ENCODE measurements at places on chromosomes 11 and 22. TPM values are rescaled to one million over a fixed set of nuclear protein-coding genes. Genes with fewer than 3 reads are reported as not detected.
A peak's percentile ranks its signal among the peaks of the same experiment; 100 is the strongest.

DNA sequence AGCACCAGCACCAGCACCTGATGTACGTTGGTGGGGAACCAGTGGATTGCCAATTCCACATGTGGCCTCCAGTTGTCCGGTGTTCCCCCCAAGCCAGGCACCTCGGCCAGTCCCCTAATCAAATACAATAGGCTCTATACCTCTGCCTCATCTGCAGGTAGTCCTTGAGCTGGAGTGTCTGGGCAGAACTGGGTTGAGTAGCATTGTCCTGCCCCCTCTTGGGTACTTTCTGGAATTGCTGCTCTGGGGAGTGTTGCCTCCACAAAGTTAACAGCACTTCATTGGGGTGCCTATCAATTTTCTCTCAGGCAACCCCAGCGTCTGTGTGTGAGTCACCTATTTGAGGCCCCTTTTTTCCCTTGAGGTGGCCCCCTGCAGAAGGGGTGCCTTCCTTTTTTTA lies 413.0 kb upstream of the LARGE1 start:
- H3K27me3 ChIP-seq: no peaks in the 10 kb centered on the region
- H3K4me3 ChIP-seq: no peak overlapping the region
- no peak for DNase-seq
- H3K36me3 ChIP-seq: no peaks in the 10 kb centered on the region
- H3K27ac ChIP-seq: no peak overlapping the region

GRCh38 chr11:57762235-57762861 lies 746 bp downstream of the CTNND1 start:
- H3K36me3 ChIP-seq: no peaks in the 10 kb centered on the region
- DNase-seq: peak; percentile 34
- H3K27me3 ChIP-seq: no peaks in the 10 kb centered on the region
- peak overlapping the region; percentile 58 for H3K4me3 ChIP-seq
- H3K27ac ChIP-seq: peak overlapping the region; percentile 96
- H3K4me1 ChIP-seq: peaks cover 20% of the 10 kb centered on the region

Gene FGF4
- total RNA-seq: not detected

Gene C11orf65
- total RNA-seq: 1.0 TPM

Gene AMOTL1
- total RNA-seq: 57.7 TPM
